Dermis microvascular lymphatic vessel endothelial cell (primary cell): ENCODE measurements at places on chromosomes 1 and 21. TPM values are rescaled to one million over a fixed set of nuclear protein-coding genes. Genes with fewer than 3 reads are reported as not detected.

Gene PRELP
- not detected in 2 replicates for total RNA-seq

Gene UBQLN4
- 13.1 and 14.3 TPM in 2 replicates for total RNA-seq

Gene NECTIN4
- under 0.01 and 0.26 TPM in 2 replicates for total RNA-seq

Gene MAGI3
- total RNA-seq: 8.6 and 10.1 TPM in 2 replicates

Gene C1orf141
- total RNA-seq: not detected in 2 replicates

Gene NEXN
- 0.77 and 1.1 TPM in 2 replicates for total RNA-seq

Gene WNT2B
- total RNA-seq: 0.51 and 1.0 TPM in 2 replicates

Gene TMEM240
- total RNA-seq: 1.0 and 1.4 TPM in 2 replicates

Gene PRDM2
- total RNA-seq: 6.3 and 10.9 TPM in 2 replicates

Gene OR10J5
- total RNA-seq: not detected in 2 replicates

Gene MEX3A
- total RNA-seq: 3.6 and 7.0 TPM in 2 replicates

DNA sequence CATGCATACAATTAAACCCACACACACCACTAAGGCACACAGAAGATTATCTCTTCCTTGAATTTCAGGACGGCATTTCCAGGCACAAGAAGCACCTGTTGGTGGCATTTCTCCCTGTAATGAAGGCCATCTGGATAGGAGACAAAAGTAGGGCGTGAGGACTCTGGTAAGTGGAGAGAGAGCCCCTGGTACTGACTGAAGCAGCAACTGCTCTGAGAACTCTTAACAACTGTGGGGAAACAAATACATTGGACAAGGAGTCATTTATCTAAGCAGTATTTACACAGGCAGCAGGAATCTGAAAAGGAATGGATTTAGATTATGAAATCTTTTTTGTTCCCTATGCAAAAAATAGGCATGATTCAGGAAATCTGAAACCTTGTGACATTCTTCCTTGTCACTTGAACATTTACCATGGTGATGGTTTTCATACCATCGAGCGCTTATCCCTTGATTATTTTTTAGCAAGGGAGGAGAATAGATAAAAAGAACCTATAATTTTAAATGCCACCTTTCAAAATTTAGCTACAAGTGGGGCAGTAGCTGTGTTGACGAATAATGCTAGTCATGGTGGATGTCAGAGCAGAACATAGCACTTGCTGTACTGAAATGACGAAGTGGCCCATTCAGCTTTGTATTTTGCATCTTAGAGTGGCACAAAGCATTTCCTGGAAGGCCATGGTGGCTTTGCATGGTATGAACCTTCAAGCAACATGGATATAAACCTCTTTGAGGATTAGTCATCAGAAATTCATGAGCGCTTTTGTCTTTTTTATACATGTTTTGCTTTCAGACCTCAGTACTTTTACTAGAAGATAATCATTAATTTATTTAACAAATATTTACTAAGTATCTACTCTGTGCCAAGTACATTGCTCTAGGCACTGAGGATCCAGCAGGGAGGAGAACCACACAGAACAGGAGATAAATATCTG lies 362.0 kb downstream of the ADGRL2 start:
- no peak for DNase-seq

GRCh38 chr21:37555672-37556261 lies 189.2 kb downstream of the DYRK1A start:
- no peak for DNase-seq

DNA sequence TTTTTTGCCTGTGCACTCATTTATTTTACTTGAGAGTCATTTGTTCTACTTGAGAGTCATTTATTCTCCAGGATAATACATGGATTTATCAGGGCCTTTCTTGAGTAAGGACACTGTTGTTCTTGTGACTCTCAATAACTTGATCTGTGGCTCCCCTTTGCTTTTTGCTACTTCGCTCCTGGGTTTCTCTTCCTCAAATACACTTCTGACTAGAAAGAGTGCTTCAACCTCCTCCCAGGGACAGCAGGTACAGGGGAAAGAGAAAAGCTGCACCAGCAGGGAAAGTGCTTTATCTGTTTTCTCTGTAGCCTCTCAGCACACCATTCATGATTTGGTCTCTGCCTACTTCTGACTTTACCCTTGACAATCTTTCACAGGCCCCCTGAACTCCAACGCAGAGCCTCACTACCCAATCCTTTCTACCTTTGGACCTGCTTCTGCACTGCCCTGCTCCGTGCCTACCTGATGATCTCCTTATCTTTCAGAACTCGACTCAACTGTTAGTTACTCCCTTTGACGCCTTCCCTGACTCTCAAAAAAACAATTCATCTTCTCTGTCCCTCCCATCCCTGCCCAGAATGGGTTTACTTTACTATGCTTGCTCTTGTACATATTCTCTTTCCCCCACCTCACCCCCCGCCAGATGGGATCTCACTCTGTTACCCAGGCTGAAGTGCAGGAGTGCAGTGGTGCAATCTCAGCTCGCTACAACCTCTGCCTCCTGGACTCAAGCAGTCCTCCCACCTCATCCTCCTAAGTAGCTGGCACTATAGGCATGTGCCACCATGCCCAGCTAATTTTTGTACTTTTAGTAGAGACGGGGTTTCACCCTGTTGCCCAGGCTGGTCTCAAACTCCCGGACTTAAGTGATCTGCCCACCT lies 15.6 kb upstream of the PIGM start:
- no peak for DNase-seq

DNA sequence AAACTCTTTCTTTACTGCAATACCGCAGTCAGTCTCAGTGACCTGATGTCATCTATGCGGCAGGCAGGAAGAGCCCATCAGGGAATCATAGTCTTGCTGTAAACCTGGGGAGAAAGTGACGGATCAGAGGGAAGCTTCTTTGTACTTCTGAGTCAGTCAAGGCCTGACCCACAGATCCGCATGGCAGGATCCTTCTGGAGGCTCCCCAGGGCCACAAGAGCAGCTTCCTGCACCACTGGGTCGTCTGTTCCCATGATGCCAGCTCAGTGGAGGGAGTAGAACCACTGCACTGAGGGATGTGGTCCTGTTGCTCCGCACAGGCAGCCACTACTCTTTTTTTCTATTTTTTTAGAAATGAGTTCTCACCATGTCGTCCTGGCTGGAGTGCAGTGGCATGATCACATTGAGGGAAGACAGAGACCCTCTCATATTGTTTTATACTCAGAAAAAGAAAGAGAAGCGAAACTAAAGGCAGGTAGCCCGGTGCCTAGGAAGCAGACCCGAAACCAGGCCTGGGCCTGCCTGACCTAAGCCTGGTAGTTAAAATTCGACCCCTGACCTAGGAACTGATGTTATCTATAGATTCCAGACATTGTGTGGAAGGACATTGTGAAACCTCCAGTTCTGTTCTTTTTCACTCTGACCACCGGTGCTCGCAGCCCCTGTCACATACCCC lies 6.3 kb upstream of the ERVH48-1 start:
- DNase-seq: no peak

DNA sequence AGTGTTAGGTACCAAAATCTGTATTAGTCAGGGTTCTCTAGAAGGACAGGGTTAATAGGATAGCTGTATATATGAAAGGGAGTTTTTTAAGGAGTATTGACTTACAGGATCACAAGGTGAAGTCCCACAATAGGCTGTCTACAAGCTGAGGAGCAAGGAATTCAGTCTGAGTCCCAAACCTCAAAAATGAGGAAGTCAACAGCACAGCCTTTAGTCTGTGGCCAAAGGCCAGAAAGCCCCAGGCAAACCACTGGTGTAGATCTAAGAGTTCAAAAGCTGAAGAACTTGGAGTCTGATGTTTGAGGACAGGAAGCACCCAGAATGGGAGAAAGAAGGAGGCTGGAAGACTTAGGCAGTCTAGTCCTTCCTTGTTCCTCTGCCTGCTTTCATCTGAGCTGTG lies 487.5 kb upstream of the CHRM3 start:
- DNase-seq: no peak

GRCh38 chr1:194568610-194569009 lies 1382.2 kb upstream of the B3GALT2 start:
- DNase-seq: no peak

DNA sequence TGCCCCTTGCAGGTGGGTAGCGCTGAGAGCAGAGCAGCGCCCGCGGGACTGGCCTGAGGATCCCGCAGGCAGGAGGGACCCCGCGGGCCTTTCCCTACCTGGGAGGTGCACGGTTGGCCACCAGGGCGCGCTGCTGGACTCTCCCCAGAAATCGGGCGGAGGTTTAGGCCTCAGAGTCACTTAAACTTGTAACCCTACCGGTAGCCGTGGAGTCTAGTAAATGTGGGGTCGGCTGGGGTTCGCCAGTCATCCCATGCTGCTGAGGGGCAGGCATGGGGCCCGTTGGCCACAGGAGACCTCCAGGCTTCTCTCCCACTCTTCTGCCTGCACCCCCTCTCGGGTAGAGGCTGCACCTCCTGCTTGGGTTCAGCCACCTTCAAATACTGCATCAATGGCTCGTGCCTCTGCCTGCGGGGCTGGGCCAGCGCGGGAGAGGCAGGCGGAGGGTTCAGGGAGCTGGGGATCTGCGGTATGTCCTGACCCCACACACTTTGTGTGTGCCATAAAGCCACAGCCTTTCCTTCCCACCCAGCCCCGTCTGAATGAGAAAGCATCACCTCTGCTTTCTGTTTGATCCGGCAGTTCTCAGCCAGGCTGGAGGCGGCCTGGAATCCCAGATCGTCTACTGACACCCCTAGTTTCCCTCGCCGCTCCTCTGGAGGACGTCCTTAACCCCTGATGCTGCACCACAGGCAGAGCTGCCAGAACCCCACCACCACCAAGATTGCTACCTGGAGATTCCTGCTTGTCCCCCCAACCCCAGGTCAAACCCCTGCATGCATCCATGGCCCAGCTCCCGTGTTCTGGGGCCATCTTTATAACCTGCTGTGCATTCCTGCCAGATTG lies 12.3 kb upstream of the GSTM4 start:
- DNase-seq: peak; percentile 70

GRCh38 chr1:212677136-212677535 lies 22.5 kb downstream of the BATF3 start:
- no peak for DNase-seq

- DNase-seq: no peak
Observed at GRCh38 chr1:201468501-201468843, 516 bp downstream of the PHLDA3 start.

GRCh38 chr1:21284206-21285054 lies 5.8 kb downstream of the ECE1 start:
- no peak for DNase-seq

DNA sequence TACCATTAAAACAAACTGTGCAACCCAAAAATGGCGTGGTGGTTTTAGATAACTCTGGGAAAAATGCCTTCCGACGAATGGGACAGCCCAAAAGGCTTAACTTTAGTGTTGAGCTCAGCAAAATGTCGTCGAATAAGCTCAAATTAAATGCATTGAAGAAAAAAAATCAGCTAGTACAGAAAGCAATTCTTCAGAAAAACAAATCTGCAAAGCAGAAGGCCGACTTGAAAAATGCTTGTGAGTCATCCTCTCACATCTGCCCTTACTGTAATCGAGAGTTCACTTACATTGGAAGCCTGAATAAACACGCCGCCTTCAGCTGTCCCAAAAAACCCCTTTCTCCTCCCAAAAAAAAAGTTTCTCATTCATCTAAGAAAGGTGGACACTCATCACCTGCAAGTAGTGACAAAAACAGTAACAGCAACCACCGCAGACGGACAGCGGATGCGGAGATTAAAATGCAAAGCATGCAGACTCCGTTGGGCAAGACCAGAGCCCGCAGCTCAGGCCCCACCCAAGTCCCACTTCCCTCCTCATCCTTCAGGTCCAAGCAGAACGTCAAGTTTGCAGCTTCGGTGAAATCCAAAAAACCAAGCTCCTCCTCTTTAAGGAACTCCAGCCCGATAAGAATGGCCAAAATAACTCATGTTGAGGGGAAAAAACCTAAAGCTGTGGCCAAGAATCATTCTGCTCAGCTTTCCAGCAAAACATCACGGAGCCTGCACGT lies 82.1 kb downstream of the PRDM2 start:
- DNase-seq: no peak

- DNase-seq: no peak
Observed at GRCh38 chr1:51518586-51519047, 449 bp downstream of the EPS15 start.

GRCh38 chr1:37282764-37283163 lies 191.6 kb upstream of the ZC3H12A start:
- no peak for DNase-seq

DNA sequence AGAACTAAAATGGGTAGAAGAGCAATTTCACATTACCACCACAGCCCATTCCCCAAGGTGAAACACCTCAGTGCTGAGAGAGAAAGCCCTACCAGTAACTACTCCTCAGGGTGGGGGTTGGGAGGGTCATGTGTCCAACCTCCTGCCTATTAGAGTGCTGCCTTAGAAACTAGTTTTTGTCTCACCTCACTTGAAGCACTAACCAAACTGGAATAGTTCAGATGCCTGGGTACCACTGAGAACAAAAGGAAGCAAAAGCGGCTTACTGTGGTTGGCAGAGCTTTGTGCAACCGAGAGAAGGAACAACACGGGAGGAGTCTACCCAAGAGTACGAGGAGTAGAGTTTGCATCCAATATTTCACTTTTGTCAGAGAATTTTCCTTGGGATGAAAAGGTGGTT lies 1207.5 kb upstream of the ADGRL2 start:
- no peak for DNase-seq
